ENCODE measurements at places on chromosomes 7 and 10.
A peak's percentile ranks its signal among the peaks of the same experiment; 100 is the strongest.

GRCh38 chr10:97163781-97164501 lies 21.8 kb downstream of the SLIT1 start:
- DNase-seq, result no peak

- no peak for DNase-seq
Observed at GRCh38 chr7:30816645-30817370, 45.6 kb downstream of the MINDY4 start.

DNA sequence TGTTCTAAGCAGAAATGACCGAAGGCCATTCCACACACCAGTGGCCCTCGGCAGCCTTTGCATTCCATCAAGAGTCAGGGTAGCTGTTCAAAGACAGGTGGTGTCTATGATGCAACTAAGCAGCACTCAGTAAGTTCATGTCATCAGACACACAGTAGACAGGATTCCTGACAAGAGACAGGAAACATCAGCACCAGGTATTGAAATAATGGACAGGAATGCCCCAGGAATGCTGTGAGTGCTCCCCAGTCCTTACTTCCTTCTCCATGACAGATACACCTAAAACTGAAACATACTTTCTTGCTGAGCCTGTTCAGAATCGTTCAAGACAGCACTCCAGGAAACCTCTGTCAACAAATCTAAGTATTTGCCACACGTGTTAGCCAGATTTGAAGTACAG lies 204.4 kb downstream of the TPST1 start:
- DNase-seq, result no peak

DNA sequence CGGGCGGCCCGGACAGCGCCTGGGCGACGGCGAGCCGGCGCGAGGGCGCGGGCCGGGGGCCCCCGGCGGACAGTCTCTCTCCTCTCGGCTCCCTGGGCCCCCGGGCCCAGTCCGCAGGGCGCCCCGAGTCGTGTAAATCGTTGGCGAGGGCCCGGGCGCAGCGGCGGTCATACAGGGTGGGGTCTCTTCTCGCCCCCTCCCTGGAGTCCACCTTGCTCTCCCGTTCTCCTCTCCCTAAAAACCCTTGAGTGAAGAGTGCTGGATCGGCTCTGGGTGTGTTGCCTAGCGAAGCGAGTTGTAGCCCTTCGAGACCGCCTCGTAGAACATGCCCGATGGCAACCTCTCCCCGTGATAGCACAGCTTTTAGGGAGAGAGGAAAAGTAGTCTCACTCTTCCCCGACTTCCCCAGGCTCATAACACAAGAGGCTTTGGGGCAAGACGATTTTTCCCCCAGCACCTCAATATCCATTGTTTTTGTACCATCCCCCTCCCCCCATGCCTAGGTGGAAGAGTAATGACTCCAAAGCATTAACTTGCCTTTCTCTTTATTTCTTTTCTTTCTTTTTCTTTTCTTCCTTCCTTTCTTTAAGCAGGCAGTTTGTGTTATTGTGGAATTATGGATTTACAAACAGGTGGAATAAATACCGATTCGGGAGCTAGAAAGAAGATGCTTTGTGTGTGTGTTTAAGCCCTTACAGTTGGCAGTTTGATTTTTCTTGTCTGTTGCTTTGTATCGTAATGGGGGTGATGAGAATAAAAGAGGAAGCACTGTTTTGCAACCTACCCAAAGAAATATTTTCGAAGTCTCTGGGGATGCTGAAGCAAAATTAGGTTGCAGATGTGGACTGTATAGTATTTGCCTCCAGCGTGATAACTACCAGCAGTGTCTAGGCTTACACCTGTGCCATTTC lies 822 bp downstream of the SHOC2 start:
- peak; percentile 22 for DNase-seq

DNA sequence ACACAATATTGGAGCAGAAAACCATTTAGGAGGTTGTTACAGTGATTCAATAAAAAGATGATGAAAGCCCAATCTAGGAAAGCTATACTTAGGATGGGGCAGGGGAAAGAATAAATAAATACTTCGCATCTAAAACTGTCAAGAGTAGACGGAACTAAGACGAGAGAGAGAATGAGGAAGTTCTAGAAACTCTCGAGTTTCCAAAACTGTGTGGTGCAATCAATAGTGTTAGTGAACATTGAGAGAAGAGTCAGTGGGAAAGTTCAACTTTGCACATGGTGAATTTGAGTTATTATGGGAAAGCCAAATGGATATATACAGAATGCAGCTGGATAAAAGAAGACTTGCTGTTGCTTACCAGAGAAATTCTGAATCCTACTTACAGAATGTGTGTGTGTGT lies 133.8 kb upstream of the MEOX2 start:
- DNase-seq, result no peak

DNA sequence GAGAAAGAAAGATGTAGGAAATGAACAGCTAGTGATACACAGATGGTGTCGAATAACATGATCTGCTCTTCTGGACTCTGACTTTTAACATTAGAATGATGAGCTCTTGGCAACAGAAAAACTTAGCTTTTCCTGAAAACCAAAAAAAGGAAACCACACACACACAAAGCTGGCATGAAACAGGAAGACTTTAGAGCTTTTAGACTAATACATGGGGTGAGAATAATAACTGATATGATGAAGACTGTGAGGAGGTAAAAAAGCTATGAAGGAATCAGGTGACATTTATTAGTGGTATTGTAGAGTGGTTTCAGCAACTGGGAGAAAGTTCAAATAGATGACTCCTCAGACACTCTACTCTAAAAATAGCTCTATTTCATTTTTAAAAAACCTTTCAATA lies 491.9 kb downstream of the PARD3 start:
- no peak for DNase-seq

- DNase-seq, result no peak
Observed at GRCh38 chr10:79053481-79054202, 15.1 kb upstream of the ZMIZ1 start.

DNA sequence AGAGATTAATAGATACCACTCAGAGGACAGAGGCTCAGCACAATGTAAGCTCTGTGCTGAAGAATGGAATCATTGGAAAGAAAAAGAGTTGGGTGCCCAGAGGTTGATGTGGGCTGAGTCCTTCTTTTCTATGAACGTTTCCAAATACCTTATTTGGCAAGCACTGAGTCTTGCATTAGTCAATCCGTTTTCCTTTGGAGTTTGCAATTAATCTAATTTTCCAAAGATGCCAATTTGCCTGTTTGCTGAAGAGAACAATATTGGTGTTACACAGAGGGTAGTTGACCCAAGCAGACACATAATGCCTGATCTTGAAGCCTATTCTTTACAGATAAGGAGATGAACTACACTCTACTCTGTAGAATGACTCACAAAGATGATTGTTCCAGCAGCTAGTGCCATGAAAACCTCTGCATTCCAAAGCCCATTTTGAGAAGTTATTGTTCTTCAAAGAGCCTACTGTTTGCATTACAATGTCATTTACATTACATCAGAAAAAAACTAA lies 55.4 kb upstream of the MET start:
- peak; percentile 30 for DNase-seq

GRCh38 chr10:53111529-53111928 lies 338.9 kb upstream of the MBL2 start:
- DNase-seq, result no peak

- peak; percentile 97 for DNase-seq
Observed at GRCh38 chr10:126663328-126663727, 7.2 kb downstream of the C10orf90 start.

DNA sequence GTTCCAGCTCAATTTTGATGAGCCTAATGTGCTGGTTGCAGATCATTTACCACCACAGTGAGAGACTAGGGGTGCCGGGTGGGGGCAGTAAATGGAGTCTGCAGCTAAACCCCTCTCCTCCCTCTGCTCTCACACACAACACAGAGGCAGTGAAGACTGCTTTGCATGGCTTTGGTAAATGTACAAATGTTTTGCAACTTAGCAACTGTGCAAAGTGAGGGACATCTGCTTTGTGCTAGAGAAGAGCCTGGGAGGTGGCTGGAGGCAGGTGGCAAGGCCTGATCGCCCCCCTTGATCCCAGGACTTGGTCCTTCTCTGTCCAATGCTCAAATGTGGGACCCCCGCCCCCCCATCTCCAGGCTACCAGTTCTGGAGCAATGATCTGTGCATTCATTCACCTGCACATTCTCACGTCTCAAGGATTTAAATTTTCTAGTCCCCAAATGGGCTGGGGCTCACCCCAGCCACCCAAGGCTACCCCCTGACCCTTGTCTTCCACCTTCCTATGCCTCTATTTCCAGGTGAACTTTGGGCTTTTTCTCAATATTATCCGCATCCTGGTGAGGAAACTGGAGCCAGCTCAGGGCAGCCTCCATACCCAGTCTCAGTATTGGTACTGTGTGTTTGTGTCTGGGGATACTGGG lies 11.6 kb downstream of the GHRHR start:
- DNase-seq, result no peak

DNA sequence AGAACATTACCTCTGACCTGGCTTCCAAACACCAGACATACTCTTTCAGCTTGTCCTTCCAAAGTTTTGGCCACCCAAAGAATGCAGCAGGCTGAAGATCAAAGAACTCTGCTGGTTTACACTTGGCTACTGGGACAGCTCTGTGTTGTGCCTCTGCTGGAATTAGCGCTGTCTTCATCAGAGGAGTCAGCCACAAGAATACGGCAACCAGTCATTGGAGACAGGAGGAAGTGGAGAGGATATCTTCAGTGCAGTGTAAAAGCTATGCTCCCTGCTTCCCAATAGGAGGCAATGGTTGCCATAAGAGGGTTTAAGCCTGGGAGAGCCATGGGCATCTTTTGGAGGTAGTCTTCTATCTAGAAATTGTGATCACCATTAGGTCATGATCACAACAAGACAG lies 126.7 kb upstream of the WNT16 start:
- DNase-seq, result no peak

DNA sequence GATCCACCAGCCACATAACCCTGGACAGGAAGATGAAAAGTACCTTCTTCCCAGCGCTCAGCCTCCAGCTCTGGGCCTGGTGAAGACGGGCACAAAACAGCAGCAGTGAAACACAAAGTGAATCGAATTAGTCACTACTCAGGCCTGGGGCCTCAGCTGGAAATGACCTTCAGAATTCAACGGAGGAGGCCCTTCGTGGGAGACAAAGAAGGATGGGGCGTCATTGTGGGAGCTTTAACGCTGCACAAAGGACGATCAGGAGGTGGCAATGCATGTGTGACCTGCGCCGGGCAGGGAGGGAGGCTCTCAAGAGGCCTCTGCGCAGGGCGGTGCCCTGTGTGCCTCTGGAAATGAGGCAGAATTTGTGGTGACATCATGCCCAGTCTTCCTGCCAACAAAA lies 161.9 kb downstream of the DNAJB6 start:
- DNase-seq, result no peak

DNA sequence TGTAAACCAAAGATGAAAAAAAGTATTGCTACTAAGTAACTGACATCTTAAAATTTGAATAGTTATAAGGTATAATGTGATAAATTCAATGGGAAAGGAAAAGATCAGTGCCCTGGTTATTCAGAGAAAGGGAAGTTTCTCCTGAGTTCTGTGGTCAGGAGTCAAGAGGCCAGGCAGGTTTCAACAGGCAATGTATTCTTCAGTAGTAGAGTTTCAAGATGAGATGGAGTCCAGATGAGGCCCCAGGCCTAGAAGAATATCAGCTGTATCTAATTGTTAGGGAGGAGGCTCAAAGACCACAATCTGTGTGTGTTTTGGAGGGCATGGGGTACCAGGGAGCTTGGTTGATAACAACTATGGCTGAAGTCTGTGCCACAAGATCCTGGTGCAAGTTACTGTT lies 101.4 kb upstream of the DLX6 start:
- no peak for DNase-seq

GRCh38 chr10:36023939-36024338 lies 381.8 kb upstream of the FZD8 start:
- DNase-seq, result peak; percentile 88

- peak; percentile 84 for DNase-seq
Observed at GRCh38 chr7:137873979-137874777, 27.4 kb upstream of the DGKI start.

- no peak for DNase-seq
Observed at GRCh38 chr7:121102619-121103018, 114.1 kb downstream of the CPED1 start.

DNA sequence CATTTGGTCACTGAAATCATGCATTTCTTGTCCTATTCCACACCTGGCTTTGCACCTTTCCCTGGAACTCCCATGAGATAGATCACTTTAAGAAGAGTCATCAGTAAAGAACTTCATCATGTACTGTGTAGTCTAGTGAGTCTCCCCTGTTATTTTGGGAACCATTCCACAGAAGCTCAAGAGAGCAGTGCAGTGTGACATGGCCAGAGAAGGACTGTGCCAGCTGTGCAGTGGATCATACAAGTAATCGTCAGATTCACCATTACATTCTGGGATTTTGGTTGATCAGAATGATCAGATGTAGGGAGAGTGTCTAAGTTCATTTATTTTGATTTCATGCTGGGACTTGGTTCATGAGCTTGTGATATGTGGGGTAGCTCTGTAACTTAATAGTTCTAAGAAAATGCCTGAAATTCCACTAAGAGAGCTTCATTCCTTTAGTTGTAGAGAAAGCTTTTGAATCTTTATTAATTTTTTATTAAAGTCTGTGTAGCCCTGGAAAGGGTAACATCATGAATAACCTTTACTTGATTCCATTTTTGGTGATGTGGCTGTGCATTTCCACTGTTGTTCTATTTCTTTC lies 166.8 kb downstream of the SUGCT start:
- DNase-seq, result peak; percentile 66

- no peak for DNase-seq
Observed at GRCh38 chr7:158495786-158496185, 91.8 kb downstream of the PTPRN2 start.

DNA sequence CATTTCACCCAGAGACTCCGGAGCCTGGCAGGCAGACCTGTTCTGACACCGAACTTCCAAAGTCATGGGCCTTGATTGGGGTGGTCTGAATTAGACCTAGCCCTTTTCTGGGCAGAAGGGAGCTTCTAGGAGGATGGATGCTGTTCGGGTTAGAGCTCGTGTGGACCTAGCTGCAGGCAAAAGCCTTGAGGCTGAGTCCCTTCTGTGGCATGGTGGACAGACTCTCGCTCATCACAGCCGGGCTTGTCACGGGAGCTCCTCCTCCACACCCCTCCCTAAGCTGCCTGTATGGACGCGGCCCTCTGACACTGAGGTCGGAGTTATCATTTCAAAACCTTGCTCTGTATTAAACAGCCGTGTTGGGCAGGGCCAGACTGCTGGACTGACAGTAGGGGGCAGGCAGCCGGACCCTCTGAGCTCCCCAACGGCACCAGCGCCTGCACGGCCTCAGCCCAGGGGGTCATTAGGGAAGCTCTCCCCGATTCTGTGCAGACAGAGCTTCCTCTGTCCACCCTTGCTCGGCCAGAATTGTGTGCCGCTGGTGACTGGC lies 2.2 kb downstream of the IRF5 start:
- DNase-seq, result no peak

- no peak for DNase-seq
Observed at GRCh38 chr10:69787681-69788080, 14.0 kb upstream of the COL13A1 start.

DNA sequence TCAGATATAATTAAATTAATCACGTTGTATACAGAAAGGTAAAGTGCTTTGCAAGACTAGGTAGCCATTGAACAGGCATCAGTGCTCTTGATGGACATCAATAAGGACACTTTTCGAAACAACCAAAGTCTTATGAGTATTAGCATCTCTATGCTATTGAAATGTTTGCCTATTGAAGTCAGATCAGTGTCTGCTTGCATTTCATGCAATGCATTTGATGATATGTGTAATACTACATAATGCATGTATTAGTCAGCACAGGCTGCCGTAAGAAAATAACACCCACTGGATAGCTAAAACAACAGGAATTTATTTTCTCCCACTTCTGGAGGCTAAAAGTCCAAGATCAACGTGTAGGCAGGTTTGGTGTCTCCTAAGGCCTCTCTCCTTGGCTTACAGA lies 209.3 kb upstream of the PLXDC2 start:
- peak; percentile 18 for DNase-seq
